MM.1S (cell line): ENCODE measurements at places on chromosomes 4 and X.

DNA sequence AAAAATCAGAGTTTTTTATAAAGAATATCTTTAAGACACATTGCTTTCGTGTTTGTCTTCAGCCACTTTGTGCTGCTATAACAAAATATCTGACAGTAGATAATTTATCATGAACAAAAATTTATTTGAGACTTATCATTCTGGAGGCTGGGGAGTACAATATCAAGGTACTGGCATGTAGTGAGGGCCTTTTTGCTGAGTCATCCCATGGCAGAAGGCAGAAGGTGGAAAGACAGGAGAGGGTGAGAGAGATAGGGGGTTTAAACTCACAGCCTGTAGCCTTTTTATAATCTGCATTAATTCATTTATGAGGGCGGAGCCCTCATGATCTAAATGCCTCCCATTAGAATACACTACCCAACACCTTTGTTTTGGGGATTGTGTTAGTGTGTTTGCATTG is 431.2 kb upstream of the FAM47C start:
- H3K4me3 ChIP-seq: no peak overlapping the region
- no peaks in the 10 kb centered on the region for H3K4me1 ChIP-seq
- no peaks in the 10 kb centered on the region for H3K27me3 ChIP-seq
- no peak overlapping the region for H3K27ac ChIP-seq

- H3K4me1 ChIP-seq: 0 out of 2 replicates have a peak, but pooled peaks cover 3% of the 10 kb centered on the region
- H3K4me3 ChIP-seq: no peak overlapping the region
- no peaks in the 10 kb centered on the region for H3K27me3 ChIP-seq
- DNase-seq: no peak
- no peak overlapping the region for H3K27ac ChIP-seq
Measured at GRCh38 chr4:137343221-137343620, 189.1 kb downstream of the PCDH18 start.

- H3K4me3 ChIP-seq: no peak overlapping the region
- no peak overlapping the region for H3K27ac ChIP-seq
- H3K36me3 ChIP-seq: no peaks in the 10 kb centered on the region
- no peaks in the 10 kb centered on the region for H3K27me3 ChIP-seq
- no peak for DNase-seq
Measured at GRCh38 chr4:101068115-101068514, 279.2 kb downstream of the PPP3CA start.

DNA sequence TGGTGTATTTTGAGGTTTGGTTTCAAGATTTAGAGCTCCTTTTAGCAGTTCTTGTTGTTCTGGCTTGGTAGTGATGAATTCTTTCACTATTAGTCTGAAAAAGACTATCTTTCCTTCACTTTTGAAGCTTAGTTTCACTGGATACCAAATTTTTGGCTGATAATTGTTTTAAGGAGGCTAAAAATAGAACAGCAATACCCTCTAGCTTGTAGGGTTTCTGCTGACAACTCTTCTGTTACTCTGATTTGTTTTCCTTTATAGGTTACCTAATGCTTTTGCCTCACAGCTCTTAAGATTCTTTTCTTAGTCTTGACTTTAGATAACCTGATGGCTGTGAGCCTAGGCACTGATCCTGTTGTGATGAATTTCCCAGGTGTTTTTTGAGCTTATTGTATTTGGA is 33.6 kb upstream of the HEPH start:
- H3K27ac ChIP-seq: no peak overlapping the region
- DNase-seq: peak; percentile 31
- H3K4me1 ChIP-seq: no peaks in the 10 kb centered on the region
- H3K36me3 ChIP-seq: no peaks in the 10 kb centered on the region
- no peaks in the 10 kb centered on the region for H3K27me3 ChIP-seq

DNA sequence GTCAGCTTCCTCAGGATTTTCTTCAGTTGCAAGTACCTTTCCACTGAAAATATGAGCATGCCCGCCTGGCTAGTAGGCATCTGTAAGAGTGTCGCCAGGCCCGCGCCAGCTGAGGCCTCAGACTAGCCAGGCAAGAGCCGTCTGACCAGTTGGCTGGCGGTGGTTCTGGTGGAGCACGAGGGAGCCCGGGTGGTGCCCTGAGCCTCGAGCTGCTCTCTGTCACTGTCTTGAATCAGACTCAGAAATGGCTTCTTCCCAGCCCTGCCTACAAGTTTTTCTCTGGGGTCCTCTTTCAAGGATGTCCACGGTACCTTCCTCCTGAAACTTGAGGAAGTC is 11.9 kb downstream of the GRPEL1 start:
- H3K4me1 ChIP-seq: peaks cover 18% of the 10 kb centered on the region
- H3K4me3 ChIP-seq: no peak overlapping the region
- H3K27ac ChIP-seq: no peak overlapping the region
- no peak for DNase-seq
- H3K27me3 ChIP-seq: no peaks in the 10 kb centered on the region

GRCh38 chr4:86603311-86603885 is 9.3 kb downstream of the PTPN13 start:
- no peaks in the 10 kb centered on the region for H3K4me1 ChIP-seq
- no peak overlapping the region for H3K4me3 ChIP-seq
- DNase-seq: no peak

DNA sequence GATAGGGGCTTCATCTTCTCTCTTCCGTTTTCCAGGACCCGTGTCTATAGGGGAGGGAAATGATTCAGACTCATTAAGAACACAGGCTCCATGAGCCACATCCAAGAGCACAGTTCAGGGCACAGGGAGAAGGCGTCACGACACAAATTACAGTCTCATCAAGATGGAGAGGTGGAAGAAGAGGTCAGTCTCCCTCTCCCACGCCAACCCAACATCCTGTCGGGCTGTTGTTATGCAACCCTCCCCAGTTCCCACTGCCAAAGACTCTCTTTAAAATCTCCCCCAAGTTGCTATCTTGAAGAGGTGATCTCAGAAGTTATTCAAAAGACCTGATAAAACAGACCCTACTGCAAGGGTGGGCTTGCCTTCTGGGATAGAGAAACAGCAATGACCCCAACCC is 12.6 kb downstream of the ZMYM3 start:
- H3K4me3 ChIP-seq: no peak overlapping the region
- no peak for DNase-seq

- no peak overlapping the region for H3K4me3 ChIP-seq
- no peak overlapping the region for H3K27ac ChIP-seq
- no peaks in the 10 kb centered on the region for H3K27me3 ChIP-seq
- DNase-seq: no peak
- no peaks in the 10 kb centered on the region for H3K36me3 ChIP-seq
Measured at GRCh38 chrX:22315151-22315550, 42.4 kb downstream of the CBLL2 start.

DNA sequence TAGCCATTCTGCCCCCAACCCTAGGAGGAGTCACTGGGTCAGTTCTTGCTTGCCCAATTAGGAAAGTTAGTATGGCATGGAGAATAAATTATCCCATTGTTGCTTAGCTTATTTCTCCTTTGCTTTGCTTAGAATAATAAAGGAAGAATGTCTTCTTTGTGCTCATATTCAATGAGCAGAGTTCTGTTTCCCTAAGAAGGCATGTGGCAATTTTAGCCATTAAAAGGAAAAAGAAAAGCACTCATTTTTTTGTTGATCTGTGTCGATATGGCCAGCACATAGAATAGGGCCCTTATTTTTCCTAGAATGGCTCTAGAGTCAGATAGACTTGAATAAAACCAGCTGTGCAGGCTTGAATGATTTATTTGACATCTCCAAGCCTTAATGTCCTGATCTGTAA is 166.4 kb upstream of the PPARGC1A start:
- H3K36me3 ChIP-seq: no peaks in the 10 kb centered on the region
- H3K27me3 ChIP-seq: no peaks in the 10 kb centered on the region
- H3K4me3 ChIP-seq: no peak overlapping the region
- H3K27ac ChIP-seq: no peak overlapping the region
- H3K4me1 ChIP-seq: 0 out of 2 replicates have a peak, but pooled peaks cover 3% of the 10 kb centered on the region

DNA sequence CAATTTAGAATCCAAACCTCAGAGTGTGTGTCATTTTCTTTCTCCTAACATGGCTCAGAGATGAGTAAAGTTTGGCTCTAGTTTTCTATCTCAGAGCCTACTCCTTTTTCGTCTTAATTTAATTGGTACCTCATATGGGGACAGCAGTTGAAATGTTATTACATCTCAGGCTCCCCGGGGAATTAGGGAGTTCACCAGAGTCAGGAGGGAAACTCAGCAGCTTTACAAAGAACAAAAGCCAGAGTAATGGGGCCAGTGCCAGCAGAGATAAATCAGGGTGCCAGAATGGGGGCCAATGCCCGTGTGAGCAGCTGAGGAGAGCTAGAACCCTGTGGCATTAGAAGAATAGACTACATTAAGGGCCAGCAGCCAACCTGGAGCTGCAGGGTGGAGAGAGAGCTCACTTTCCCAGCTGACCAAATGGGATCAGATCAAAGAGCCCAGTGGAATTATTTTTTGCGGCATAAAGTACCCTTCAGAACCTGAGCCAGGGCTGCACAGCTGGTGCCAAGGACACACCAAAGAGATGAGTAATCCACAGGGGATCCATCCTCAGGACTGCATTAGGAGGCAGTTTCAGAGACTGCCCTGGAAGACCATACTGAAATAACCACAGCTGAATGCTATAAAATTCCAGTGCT is 207.1 kb upstream of the DKK2 start:
- no peak overlapping the region for H3K27ac ChIP-seq
- H3K4me3 ChIP-seq: no peak overlapping the region
- H3K4me1 ChIP-seq: no peaks in the 10 kb centered on the region
- no peaks in the 10 kb centered on the region for H3K36me3 ChIP-seq

DNA sequence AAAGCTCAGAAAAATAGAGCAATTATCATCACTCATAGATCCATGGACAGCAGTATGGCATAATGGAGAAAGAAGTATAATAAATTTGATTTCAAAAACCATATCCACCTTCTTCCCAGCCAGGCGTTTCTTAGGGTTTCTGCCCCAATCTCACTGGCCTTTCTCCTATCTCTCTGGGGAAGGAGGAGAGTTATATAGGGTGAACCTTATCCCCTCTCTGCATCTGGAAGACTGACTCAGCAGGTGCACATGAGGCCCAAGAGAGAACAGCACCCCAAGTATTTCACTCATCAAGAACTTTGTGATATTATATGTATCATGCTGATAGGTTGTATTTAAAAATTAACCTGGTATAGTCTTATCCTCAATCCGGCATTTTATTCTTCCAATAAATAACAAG is 318.8 kb upstream of the RASGEF1B start:
- no peak overlapping the region for H3K4me3 ChIP-seq
- no peak for DNase-seq
- peaks cover 8% of the 10 kb centered on the region for H3K4me1 ChIP-seq
- no peaks in the 10 kb centered on the region for H3K36me3 ChIP-seq
- no peak overlapping the region for H3K27ac ChIP-seq
- H3K27me3 ChIP-seq: no peaks in the 10 kb centered on the region

DNA sequence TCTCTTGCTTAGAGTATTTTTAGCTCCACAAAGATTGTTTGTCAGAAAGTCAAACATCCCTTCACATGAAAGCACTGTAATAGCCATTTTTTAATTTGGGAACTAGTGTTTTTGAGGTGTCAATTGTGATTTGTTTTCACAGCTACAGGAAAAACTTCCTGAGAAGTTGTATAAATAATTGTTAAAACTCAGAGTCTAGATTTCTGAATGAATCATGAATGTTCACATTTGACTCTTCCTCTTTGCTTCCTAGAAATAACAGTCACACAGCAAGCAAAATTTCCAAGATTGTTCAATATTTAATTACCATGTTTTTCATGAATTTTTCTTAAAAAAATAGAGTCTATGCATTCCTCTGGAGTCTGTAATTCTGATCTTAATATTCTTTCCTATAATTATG is 156.9 kb upstream of the SLC7A11 start:
- no peaks in the 10 kb centered on the region for H3K36me3 ChIP-seq
- no peak overlapping the region for H3K4me3 ChIP-seq
- H3K4me1 ChIP-seq: no peaks in the 10 kb centered on the region
- no peaks in the 10 kb centered on the region for H3K27me3 ChIP-seq
- no peak for DNase-seq

- no peak for DNase-seq
- H3K36me3 ChIP-seq: no peaks in the 10 kb centered on the region
- H3K27ac ChIP-seq: no peak overlapping the region
- H3K27me3 ChIP-seq: no peaks in the 10 kb centered on the region
- H3K4me3 ChIP-seq: no peak overlapping the region
Measured at GRCh38 chrX:105464618-105465017, 244.1 kb upstream of the TEX13A start.

DNA sequence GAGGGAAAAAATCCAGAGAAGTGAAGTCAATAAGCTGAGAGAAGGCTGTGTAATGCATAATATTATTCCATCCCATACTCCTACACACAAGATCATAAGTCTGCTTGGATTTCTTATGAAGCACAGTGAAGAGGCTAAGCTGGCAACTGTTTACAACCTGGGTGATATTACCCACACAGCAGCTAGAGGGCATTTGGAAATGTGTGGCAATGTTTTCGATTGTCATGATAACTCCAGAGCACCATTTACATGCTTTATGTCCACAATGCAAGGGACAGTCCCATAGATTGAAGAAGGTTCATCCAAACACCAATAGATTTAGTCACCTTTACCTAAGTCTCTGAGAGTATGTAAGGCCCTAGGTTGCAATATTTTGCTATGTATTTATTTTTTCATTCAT is 412.2 kb downstream of the PPP3CA start:
- DNase-seq: peak; percentile 43
- H3K27me3 ChIP-seq: no peaks in the 10 kb centered on the region
- H3K36me3 ChIP-seq: no peaks in the 10 kb centered on the region
- peaks cover 17% of the 10 kb centered on the region; the same call in 1 of the 2 replicates for H3K4me1 ChIP-seq
- no peak overlapping the region for H3K27ac ChIP-seq
- no peak overlapping the region for H3K4me3 ChIP-seq

DNA sequence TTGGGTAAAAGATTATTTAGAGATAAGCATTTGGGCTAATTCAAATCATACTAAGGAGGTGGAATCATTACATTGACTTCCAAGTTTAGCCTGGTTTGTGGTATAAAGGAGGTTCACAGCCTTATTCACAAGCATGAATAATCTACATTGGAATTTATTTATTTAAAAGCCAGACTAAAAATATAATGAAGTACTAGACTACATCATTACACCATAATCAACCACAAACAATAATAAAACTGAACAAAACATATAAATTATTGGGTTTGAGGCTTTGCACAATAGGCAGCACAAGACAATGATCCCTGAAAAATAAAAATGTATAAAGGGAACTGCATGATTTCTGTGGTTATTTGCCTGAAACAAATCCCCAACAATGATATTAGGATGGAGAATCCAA is 314.0 kb downstream of the GBA3 start:
- H3K27ac ChIP-seq: no peak overlapping the region
- no peaks in the 10 kb centered on the region for H3K4me1 ChIP-seq
- DNase-seq: no peak
- no peaks in the 10 kb centered on the region for H3K36me3 ChIP-seq

- H3K27ac ChIP-seq: no peak overlapping the region
- no peak for DNase-seq
- H3K4me1 ChIP-seq: no peaks in the 10 kb centered on the region
- H3K4me3 ChIP-seq: no peak overlapping the region
Measured at GRCh38 chrX:138845786-138846185, 134.3 kb upstream of the FGF13 start.
